ENCODE measurements at places on chromosomes 3 and 15. TPM values are rescaled to one million over a fixed set of nuclear protein-coding genes. Genes with fewer than 3 reads are reported as not detected.
A peak's percentile ranks its signal among the peaks of the same experiment; 100 is the strongest.

RHOV gene
- 0.80 TPM for total RNA-seq

GHRL gene
- 2.1 TPM for total RNA-seq

NR1I2 gene
- total RNA-seq: 0.11 TPM

LRRC15 gene
- total RNA-seq: not detected

C3orf20 gene
- total RNA-seq: 0.07 TPM

PAQR5 gene
- not detected for total RNA-seq

ADAMTS9 gene
- not detected for total RNA-seq

CLDN18 gene
- not detected for total RNA-seq

NKTR gene
- total RNA-seq: 86.2 TPM

CCRL2 gene
- total RNA-seq: 1.6 TPM

THPO gene
- not detected for total RNA-seq

GRCh38 chr3:73419942-73420341 lies 204.8 kb downstream of the PDZRN3 start:
- H3K27me3 ChIP-seq: no peaks in the 10 kb centered on the region
- no peaks in the 10 kb centered on the region for H3K4me1 ChIP-seq
- H3K27ac ChIP-seq: no peak overlapping the region
- H3K36me3 ChIP-seq: no peaks in the 10 kb centered on the region
- no peak overlapping the region for H3K4me3 ChIP-seq

GRCh38 chr3:116524453-116525210 lies 79.3 kb upstream of the LSAMP start:
- H3K27me3 ChIP-seq: no peaks in the 10 kb centered on the region
- no peak overlapping the region for H3K4me3 ChIP-seq
- no peaks in the 10 kb centered on the region for H3K36me3 ChIP-seq
- H3K27ac ChIP-seq: no peak overlapping the region
- H3K4me1 ChIP-seq: no peaks in the 10 kb centered on the region

- H3K4me3 ChIP-seq: no peak overlapping the region
- no peaks in the 10 kb centered on the region for H3K4me1 ChIP-seq
- H3K27ac ChIP-seq: no peak overlapping the region
- DNase-seq: no peak
- H3K27me3 ChIP-seq: peaks cover 4% of the 10 kb centered on the region
- no peaks in the 10 kb centered on the region for H3K36me3 ChIP-seq
These were observed 82.2 kb upstream of the SLC25A26 start for GRCh38 chr3:66138336-66139313.

DNA sequence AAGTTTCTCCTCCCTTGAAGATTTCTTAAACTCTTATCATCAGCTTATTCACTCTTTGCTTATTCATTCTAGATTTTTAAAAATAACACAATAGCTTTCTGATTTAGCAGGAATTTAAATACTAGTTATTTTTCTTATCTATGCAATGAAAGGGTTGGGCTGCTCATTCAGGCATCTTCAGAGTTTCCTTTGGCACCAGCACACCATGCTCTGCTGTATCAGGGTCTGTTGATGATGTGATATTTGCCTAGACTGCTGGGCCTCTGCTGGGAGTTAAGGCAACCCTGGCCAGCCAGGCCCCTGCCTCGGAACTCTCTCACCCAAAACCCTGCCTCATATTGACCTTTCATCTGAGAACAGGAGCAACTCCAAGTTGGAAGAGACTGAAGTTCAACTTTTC lies 35.0 kb downstream of the DRD3 start:
- no peak for DNase-seq
- no peaks in the 10 kb centered on the region for H3K27me3 ChIP-seq
- no peaks in the 10 kb centered on the region for H3K36me3 ChIP-seq
- H3K4me3 ChIP-seq: no peak overlapping the region

DNA sequence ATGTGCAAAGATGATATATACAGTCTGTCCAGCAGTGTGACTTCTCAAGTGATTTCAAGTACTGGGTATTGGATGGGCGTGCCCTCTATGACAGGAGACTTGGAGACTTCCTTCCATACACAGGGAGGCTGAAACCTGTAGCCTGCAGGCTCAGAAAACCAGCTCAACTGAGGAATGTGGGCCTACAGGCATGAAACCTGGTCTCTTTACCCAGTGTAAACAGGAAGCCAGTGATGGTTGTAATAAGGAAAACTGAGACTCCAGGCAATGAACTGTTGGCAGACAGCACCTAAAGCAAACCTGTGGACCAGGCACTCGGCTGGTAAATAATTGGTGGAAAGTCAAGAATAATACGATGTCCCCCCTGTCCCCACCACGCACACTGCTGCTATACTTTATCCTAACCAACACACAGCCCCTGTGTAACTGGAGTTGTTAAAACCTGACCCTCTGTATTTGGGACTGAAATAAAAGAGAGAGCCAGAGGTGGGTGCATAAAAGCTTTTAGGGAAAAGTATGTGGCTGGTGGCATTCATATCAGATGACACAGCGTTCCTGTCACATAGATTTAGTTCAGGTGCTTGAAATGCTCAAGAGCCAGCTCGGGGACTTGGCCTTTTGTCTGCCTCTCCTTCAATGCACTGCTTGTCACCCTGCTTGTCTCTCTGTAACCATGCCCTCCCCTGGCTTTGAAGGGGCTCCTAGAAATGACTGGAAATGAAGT lies 144.7 kb downstream of the TPRG1 start:
- H3K27me3 ChIP-seq: no peaks in the 10 kb centered on the region
- peak overlapping the region; percentile 49 for H3K4me3 ChIP-seq
- no peak for DNase-seq
- H3K36me3 ChIP-seq: peaks cover 100% of the 10 kb centered on the region
- peak overlapping the region; percentile 69 for H3K27ac ChIP-seq

GRCh38 chr15:90760661-90761232 lies 43.6 kb downstream of the BLM start:
- DNase-seq: no peak
- H3K36me3 ChIP-seq: peaks cover 64% of the 10 kb centered on the region
- peaks cover 16% of the 10 kb centered on the region for H3K4me1 ChIP-seq
- no peaks in the 10 kb centered on the region for H3K27me3 ChIP-seq

- H3K4me3 ChIP-seq: no peak overlapping the region
- peaks cover 44% of the 10 kb centered on the region for H3K4me1 ChIP-seq
These were observed 51.6 kb downstream of the ABHD2 start for GRCh38 chr15:89139613-89140499.

GRCh38 chr15:51267703-51268083 lies 70.7 kb downstream of the CYP19A1 start:
- peaks cover 10% of the 10 kb centered on the region for H3K4me1 ChIP-seq
- peaks cover 23% of the 10 kb centered on the region for H3K27me3 ChIP-seq
- no peak for DNase-seq
- no peaks in the 10 kb centered on the region for H3K36me3 ChIP-seq
- peak overlapping the region; percentile 15 for H3K4me3 ChIP-seq

DNA sequence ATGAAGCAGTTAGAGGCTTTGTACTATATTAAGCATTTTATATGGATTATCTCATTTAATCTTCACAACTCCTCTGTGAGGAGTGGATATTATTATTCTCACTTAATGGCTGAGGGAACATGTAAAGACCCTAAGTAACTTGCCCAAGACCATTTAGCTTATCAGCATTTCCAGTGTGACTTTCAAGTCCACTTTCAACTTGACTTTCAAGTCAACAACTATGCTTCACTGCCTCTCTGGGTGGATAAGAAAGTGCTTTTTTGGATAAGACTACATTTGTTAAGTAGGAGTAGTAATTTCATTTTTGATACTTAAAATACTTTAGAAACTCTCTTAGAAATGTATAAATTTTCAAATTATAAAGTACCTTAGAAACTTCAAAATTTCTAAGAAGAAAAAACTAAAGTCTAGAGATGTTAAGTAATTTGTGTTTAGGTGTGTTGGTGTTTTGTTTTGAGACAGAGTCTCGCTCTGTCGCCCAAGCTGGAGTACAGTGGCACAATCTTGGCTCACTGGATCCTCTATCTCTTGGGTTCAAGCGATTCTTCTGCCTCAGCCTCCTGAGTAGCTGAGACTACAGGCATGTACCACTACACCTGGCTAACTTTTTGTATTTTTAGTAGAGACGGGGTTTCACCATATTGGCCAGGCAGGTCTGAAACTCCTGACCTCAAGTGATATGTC lies 71.8 kb downstream of the MINDY2 start:
- peaks cover 22% of the 10 kb centered on the region for H3K36me3 ChIP-seq
- H3K27ac ChIP-seq: no peak overlapping the region
- H3K4me1 ChIP-seq: peaks cover 4% of the 10 kb centered on the region
- H3K27me3 ChIP-seq: no peaks in the 10 kb centered on the region
- no peak overlapping the region for H3K4me3 ChIP-seq

- peaks cover 29% of the 10 kb centered on the region for H3K27me3 ChIP-seq
- DNase-seq: no peak
- H3K36me3 ChIP-seq: no peaks in the 10 kb centered on the region
- H3K27ac ChIP-seq: no peak overlapping the region
- no peak overlapping the region for H3K4me3 ChIP-seq
These were observed 54.8 kb upstream of the PIK3R4 start for GRCh38 chr3:130801473-130801872.

GRCh38 chr3:111229301-111229700 lies 157.7 kb downstream of the NECTIN3 start:
- no peaks in the 10 kb centered on the region for H3K36me3 ChIP-seq
- H3K27me3 ChIP-seq: peaks cover 20% of the 10 kb centered on the region
- H3K4me3 ChIP-seq: no peak overlapping the region
- no peak overlapping the region for H3K27ac ChIP-seq

DNA sequence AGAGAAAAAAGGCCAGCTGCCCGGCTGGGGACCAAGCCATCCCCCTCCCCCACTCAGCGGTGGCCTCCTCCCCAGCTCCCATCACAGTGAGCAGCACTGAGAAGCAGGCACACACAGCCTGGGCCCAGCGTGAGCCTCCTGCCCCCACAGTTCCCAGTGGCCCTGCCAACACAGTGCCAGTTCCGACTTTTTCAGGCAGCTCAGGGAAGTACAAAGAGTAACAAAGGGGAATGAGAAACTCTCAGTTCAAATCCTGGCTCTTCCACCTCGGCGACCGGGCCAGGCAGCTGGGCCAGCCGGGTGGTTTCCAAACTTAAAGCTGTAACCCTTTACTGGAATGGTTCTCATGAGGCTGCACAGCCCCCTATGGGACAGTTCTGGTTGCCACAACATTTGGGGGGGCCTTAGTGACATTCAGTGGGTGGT lies 18.5 kb downstream of the TNK2 start:
- peaks cover 5% of the 10 kb centered on the region for H3K4me1 ChIP-seq
- no peak overlapping the region for H3K4me3 ChIP-seq
- no peak for DNase-seq
- peaks cover 19% of the 10 kb centered on the region for H3K36me3 ChIP-seq

DNA sequence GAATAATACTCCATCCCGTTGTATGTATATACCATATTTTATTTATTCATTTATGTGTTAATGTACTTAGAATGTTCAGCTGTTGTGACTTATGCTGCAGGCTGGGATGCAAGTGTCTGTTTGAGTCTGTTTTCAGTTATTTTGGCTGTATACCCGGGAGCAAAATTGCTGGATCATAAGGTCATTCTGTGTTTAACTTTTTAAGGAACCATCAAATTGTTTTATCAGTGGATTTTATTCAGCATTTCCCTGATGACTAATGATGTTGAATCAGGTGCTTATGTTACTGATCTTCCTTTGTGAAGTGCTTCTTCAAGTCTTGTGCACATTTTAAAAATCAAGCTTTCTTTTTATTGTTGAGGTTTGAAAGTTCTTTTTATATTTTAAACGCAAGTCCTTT lies 118.1 kb downstream of the SLC25A26 start:
- H3K4me1 ChIP-seq: peaks cover 3% of the 10 kb centered on the region
- no peak overlapping the region for H3K27ac ChIP-seq
- H3K4me3 ChIP-seq: no peak overlapping the region
- H3K27me3 ChIP-seq: no peaks in the 10 kb centered on the region

DNA sequence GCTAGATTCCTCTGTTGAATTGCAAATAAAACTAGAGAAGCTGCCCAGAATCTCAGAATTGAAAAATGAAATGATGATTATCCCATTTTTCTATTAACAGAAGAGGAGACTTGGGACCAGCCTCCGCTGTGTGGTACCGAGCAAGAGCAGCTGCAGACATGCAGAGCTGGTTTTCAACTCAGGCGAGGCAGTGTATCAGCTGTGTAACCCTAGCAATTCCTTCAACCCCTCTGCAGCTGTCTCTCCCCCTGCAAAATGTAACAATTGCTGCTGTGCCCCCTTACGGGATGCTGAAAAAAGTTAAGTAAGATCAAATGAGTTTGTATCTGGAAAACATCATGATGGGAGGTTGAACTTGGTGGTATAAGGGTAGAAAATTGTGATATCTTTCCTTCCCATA lies 98.5 kb upstream of the C3orf80 start:
- H3K36me3 ChIP-seq: no peaks in the 10 kb centered on the region
- H3K4me3 ChIP-seq: no peak overlapping the region
- H3K27ac ChIP-seq: no peak overlapping the region
- no peaks in the 10 kb centered on the region for H3K27me3 ChIP-seq
- no peak for DNase-seq
- H3K4me1 ChIP-seq: peaks cover 50% of the 10 kb centered on the region

DNA sequence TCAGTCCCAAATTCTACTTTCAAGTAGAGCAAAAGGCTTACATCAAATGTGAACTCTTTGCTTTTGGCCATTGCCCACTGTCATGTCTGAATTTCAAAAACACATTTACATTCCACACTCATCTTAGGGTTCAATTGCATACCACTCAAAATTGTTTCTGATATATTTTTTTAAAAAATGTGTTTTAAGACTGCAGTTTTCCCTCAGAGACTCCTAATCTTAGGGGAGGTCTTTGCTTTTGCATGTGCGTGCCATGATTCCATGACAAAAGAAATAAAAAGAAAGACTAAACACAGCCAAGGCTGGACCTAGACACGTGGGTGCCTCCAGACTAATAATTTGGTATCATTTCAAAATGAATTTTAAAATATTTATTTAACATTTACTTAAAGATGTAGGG lies 396.8 kb upstream of the RASGRP1 start:
- H3K36me3 ChIP-seq: no peaks in the 10 kb centered on the region
- H3K4me1 ChIP-seq: no peaks in the 10 kb centered on the region
- no peak for DNase-seq
- no peak overlapping the region for H3K4me3 ChIP-seq

GRCh38 chr3:119588112-119588511 lies 8.8 kb downstream of the ADPRH start:
- no peak for DNase-seq
- peaks cover 25% of the 10 kb centered on the region for H3K4me1 ChIP-seq
- H3K27me3 ChIP-seq: peaks cover 11% of the 10 kb centered on the region
- H3K27ac ChIP-seq: peak overlapping the region; percentile 31

DNA sequence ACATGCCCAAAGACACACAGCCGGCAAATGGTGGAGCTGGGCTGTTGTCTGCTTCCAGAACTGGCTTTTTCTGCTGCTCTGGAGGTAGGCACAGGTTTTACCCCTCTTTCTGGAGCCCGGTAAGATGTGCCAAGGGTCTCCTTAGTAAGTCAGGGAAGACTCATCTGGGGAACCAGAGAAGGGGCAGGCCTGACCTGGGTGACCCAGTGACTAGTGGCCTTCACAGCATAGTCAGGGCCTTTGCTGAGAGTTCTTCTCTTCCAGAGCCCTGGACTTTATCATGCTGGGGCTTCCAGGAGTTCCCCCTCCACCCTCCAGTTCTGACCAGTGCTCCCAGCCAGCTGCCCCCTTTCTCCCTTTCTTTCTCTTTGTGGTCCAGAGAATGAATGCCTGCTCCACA lies 3.2 kb downstream of the CD276 start:
- H3K4me1 ChIP-seq: peaks cover 17% of the 10 kb centered on the region
- no peak overlapping the region for H3K27ac ChIP-seq
- H3K27me3 ChIP-seq: peaks cover 34% of the 10 kb centered on the region

DNA sequence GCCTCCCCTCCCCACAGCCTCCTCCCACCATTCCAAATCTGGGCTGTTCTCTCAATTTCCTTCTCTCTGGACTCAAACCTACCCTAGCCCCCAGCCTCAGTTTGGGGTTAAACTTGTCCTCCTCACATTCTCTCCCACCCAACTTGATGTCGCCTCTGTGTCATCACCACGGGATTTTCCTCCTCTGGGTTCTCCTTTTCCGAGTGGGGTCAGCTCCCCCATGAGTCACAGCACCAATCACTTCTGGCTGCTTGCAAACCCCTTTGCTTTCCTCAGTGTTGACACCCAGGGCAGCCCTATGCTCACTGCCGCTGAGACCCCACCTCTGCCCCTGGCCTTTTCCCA lies 451 bp downstream of the CCR5AS start:
- no peak overlapping the region for H3K4me3 ChIP-seq
- H3K27ac ChIP-seq: no peak overlapping the region
